ENCODE measurements at places on chromosomes 16 and 17. TPM values are rescaled to one million over a fixed set of nuclear protein-coding genes. Genes with fewer than 3 reads are reported as not detected.

MT1G gene
- 49.2 TPM for total RNA-seq

DNA sequence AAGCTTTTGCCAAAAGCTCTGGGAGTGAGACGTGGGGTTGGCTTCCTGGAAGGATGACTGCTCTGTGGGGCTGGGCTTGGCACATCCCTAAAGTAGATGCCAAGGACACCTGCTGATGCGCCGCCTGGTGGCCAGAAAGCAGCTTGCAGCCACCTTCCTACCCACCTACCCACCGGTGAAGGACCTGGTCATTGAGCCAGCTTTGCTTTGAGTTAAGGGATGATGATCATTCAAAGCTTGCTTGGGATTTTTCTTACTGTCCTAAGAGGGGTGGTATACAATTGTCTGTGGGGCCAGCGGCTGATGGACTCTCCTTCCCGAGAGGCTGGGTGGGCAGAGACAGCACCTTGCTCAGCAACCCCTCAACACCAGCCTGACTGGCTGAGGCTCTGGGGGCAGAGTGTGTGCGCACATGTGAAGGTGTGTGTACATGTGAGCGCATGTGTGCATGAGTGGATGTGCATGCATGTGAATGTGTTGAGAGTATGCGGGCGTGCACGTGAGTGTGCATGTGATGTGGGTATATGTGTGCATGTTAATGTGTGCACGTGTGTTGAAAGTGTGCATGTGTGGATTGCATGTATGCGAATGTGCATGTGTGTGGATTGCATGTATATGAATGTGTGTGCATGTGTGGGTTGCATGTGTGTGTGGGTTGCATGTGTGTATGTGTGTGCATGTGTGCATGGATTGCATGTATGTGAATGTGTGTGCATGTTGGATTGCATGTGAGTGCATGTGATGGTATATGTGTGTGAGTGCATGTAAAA is 18.6 kb downstream of the C1QTNF1 start:
- peak; percentile 50 for DNase-seq

DNA sequence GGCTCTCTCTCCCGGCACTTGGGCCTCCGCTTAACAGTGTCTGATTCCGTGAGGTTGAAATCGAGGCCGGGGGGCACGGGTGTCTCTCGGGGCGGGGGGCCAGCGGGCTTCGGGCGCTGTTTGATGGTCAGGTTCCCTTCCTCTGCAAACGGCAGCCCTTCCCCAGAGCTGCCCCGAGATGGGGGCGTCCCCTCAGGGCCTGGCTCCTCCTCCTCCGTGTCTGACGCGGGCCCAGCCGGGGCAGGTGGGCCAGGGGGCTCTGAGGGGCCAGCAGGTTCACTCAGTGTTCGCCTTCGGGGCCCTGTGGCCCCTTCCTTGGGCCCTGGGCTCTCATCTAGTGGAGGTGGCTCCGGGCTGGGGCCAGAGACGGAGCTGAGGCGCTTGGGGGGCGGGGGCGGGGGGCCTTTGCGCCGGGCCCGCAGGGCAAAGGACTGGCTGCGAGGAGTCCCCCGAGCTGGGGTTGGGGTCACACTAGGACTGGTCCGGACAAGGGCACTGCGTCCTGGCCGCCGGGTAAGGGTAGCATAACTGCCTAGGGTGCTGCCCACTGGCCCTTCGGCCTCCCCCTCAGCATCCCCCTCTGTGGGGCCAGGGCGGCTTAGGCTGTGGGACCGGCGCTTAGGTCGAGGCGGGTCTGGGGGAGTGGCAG is 13.1 kb downstream of the CASKIN2 start:
- no peak for DNase-seq

C17orf113 gene
- 2.2 TPM for total RNA-seq

CLEC16A gene
- total RNA-seq = 52.2 TPM

DNA sequence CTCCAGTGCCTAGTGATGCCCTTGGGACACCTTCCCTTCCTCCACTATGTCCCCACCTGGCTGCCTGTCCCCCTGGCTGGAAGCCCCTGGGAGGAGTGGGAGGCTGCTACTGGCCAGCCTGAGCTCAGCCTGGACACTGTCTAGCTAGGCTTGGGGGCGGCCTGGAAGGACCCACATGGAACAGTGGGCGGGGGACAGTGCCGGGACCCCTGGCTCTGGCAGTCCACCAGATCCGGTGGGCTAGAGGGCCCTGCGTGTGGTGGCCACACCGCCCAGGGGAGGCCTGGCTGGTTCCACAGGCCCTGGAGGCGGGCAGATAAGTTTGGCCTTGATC is 388.0 kb upstream of the TNRC6C start:
- no peak for DNase-seq

GRCh38 chr16:46739934-46740333 is 8.2 kb downstream of the MYLK3 start:
- no peak for DNase-seq
